ENCODE measurements at places on chromosomes 11 and 22.
A peak's percentile ranks its signal among the peaks of the same experiment; 100 is the strongest.

DNA sequence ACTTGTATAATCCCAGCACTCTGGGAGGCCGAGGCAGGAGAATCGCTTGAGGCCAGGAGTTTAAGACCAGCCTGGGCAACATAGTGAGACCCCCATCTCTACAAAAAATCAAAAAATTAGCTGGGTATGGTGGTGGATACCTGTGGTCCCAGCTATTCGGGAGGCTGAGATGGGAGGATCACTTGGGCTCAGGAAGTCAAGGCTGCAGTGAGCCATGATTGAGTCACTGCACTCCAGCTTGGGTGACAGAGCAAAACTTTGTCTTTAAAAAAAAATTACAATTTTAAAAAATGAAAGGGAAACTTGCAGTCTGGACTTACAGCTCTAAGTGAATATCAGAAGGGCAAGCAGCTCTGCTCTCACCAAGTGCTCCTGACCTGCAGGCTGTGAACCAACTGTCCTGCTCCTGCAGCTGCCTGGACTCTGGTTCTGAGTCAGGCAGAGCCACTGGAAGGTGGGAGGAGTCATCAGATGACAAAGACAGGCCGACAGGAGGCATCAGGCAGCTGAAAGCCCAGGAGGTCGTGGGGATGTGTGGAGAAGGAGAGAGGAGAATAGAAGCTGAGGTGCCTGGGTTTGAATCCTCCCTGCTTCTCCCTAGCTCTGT lies 9.6 kb downstream of the SMTNL1 start:
- DNase-seq = peak; percentile 36

- DNase-seq = no peak
These were observed 10.3 kb downstream of the OSBP2 start for GRCh38 chr22:30704978-30705377.

DNA sequence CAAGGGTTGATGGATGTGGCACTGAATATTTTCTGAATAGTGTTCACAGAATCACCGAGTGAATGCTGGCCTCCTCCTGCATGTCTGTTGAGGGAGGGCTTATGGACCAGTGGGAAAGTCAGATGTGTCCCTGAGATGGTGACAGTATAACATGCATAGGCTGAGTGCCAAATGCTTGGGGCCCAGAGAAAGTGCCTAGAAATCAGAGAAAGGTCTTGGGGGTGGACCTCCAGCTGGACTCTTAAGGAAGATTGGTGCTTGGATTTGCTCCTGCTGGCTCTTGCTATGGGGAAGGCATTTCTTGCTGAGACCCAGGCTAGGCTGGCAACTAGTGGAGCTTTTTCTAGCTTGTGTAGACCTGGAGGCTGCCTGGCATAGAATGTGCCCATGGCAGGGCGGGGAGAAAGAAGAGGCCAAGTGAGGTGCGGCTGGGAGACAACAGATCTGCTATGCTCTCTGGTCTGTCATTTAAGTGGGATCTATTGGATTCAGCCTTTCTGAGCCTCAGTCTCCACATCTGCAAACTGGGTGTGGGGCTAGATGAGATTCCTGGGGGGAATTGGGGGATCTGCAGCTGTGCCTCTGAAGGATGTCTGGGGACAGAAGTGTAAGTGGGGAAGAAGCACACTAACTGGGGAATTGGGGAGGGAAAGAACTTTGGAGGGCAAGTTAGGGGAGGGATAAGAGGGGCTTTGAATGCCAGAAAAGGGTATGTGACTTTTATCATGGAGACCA lies 27.4 kb downstream of the ZNRF3 start:
- DNase-seq = no peak

- peak; percentile 82 for DNase-seq
These were observed 881.3 kb downstream of the KCNA4 start for GRCh38 chr11:29135504-29135903.

GRCh38 chr11:128928400-128928799 lies 14.3 kb downstream of the TP53AIP1 start:
- no peak for DNase-seq

- DNase-seq = no peak
These were observed 44.2 kb downstream of the FBXO7 start for GRCh38 chr22:32518848-32519247.

GRCh38 chr11:128244871-128245270 lies 342.5 kb downstream of the ETS1 start:
- peak; percentile 23 for DNase-seq

- DNase-seq = no peak
These were observed 60.2 kb upstream of the CHRM4 start for GRCh38 chr11:46451759-46452158.

GRCh38 chr11:122186439-122187080 lies 70.5 kb upstream of the BLID start:
- peak; percentile 99 for DNase-seq

- DNase-seq = no peak
These were observed 9.2 kb downstream of the STARD10 start for GRCh38 chr11:72784662-72785061.

DNA sequence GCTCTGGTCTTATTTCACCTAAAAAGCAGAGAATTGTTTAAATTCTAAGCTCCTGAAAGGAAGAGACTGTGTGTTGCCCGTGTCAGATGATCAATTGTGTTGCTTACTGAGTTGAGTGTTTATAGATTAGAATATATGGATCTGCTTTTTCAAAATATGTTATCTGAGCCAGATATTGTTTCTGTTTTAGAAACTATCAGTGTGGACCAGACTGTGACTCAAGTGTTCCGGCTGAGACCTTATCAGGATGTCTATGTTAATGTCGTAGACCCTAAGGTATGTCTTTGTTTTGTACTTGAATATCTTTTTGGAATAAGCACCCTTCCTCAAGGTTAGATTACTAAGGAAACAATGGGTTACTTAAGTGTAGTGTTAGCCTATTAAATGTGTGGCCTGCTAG lies 11.0 kb downstream of the DEPDC5 start:
- DNase-seq = no peak

- DNase-seq = peak; percentile 6
These were observed 40.6 kb downstream of the NECTIN1 start for GRCh38 chr11:119688356-119688755.

- no peak for DNase-seq
These were observed 3.4 kb downstream of the CDON start for GRCh38 chr11:126059238-126059781.

DNA sequence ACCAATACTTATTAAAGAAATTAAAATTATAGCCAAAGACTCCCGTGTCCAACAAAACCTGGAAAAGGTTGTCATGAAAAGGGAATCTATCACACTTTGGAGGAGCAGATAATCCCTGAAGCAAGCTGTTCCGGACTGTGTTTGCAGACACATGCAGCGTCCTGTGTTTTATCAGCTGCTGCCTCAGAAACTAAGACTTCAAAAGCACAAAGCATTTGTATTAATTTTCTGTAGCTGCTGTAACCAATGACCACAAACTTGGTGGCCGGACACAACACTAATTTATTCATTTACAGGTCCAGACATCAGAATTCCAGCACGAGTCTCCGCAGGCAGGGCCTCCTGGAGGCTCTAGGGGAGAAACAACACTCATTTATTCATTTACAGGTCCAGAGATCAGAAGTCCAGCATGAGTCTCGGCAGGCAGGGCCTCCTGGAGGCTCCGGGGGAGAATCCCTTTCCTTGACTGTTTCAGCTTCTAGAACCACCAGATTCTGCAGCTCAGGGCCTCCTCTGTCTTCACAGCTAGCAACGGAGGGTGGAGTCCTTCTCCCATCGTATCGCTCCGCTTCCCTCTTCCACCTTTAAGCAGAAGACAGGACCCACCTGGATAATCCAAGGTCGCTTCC lies 465.3 kb downstream of the BRD1 start:
- no peak for DNase-seq

- no peak for DNase-seq
These were observed 19.7 kb downstream of the PARVG start for GRCh38 chr22:44200451-44200850.

- DNase-seq = no peak
These were observed 470.1 kb downstream of the NTM start for GRCh38 chr11:131840545-131840944.

- no peak for DNase-seq
These were observed 334.5 kb downstream of the CTTN start for GRCh38 chr11:70732881-70733196.

DNA sequence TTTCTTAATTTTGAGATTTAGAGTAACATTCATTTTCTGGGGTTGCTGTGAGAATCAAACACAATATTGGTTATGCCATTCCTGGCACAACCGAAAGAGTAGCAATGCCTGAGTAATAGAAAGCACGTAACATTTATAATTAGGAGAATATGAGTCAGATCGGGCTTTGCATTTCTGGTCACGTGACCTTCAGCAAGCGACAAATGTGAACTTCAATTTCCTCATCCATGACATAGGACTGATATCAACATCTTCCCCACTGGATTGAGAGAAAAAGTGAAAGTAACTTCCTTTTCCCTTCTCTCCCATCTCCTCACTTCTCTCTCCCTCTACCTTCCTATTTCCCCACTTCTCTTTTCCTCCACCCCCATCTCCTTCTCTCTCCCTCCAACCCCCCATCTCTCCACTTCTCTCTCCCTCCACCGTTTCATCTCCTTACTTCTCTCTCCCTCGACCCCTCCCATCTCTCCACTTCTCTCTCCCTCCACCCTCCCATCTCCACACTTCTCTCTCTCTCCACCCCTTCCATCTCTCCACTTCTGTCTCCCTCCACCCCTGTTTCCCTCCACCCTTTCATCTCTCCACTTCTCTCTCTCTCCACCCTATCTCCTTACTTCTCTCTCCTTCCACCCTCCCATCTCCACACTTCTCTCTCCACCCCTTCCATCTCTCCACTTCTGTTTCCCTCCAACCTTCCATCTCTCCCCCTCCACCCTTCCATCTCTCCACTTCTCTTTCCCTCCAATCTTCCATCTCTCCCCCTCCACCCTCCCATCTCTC lies 33.5 kb upstream of the CAT start:
- peak; percentile 66 for DNase-seq

GRCh38 chr22:47779474-47779873 lies 1017.0 kb downstream of the TBC1D22A start:
- no peak for DNase-seq

- DNase-seq = no peak
These were observed 37.1 kb downstream of the NECTIN1 start for GRCh38 chr11:119691701-119692539.

GRCh38 chr11:81569999-81570398 lies 1163.7 kb downstream of the FAM181B start:
- DNase-seq = no peak

Data from fibroblast of skin of right biceps (primary cell).